ENCODE measurements at places on chromosomes 13 and 19.

GRCh38 chr13:66655847-66656454 is 574.2 kb downstream of the PCDH9 start:
- no peak for DNase-seq

DNA sequence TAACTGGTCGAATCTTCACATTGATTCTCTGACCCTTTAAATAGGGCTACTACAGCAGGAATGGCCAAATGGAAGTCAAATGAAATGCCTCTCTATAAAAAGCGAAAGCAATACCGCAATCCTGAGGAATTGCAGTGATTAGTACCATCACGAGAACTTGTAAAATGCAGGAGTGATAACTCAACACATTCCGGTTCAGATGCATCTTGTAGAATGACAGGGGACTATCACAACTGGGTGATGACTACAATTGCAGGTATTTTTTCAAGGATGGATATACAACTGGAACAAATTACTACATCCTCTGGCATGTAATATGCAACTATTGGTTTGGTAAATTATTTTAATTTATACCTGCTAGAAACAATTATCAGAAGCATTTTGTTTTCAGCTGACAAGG is 140.4 kb downstream of the PCDH20 start:
- DNase-seq: no peak

DNA sequence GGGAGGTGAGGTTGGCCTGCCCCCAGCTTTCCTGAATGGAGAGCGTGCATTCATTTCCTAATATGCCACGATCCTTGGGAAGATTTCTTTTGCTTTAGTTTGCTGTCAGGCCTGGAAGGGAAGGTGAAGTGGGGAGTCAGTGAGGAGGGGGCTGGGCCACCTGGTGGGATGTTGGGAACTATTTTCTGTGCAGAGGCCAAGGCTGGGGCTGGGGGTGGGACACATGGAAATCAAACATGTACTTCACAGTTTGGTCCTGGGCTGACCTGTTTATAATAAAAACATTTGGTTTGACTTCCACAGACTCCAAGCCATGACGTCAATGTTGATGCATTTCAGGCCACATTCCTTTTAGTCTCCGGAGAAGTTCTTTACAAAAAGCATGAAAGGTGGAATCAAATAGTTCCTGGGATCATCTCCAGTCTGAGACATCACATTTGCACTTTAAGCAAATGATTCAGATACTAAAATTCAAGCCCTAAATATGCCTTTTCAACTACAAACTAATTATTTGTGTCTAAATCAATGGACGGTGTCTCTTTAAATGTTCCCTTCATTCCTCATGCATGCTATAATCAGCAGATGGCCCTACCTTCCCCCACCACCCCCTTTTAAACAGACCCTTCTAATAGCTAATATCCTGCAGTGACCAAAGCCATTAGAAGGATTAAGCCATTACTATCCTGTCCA is 41.5 kb upstream of the MEDAG start:
- DNase-seq: no peak

- DNase-seq: no peak
Observed at GRCh38 chr19:37329686-37330085, 41.2 kb upstream of the ZNF527 start.

- no peak for DNase-seq
Observed at GRCh38 chr13:112074139-112074865, 7.4 kb downstream of the SOX1 start.

- DNase-seq: no peak
Observed at GRCh38 chr19:2771786-2772674, 11.0 kb downstream of the SGTA start.

DNA sequence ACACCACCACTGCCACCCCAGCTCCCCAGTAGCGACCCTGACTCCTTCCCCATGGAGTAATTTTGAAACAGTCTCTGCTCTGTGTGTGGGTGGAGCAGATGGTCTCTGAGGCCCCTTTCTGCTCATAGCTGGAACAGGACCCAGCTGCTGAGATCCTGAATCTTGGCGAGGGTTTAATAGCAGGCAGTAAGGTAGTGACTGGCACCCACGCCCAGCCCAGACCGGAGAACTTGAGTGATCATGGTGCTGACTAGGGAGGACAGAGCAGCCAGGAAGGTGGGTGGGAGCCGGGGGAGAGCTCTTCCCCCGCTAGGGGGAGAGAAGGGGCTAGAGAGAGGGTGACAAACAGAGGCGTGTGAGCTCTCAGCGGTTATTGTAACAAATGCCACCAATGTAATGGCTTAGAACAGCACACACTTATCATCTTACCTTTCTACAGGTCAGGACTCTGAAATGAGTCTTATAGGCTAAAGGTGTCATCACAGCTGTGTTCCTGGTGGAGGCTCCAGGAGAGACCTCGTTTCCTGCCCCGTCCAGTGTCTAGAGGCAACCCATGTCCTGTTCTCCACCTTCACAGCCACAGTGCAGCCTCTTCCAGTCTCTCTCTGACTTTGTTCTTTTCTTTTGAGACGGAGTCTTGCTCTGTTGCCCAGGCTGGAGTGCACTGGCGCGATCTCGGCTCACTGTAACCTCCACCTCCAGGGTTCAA is 7.2 kb upstream of the ACER1 start:
- DNase-seq: no peak

DNA sequence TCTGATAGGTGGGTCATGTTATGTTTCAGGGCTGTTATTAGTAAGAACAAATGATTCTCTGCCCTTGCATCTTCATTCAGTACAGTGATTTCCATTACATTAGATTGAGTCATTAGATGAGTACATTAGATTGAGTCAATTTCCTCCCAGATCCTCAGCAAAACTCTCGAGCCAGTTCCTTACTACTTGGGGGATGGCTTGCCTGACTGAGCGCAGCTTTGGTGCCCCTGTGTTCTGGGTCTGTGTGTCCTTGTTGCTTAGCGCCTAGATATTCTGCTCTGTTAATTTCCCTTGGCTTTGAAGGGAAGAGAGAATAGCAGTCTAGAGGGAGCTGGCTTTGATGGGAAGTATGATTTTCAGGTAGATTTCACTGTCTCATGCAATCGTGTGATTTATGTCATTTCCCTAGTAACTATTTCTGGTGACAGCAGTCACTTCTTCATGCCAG is 19.1 kb upstream of the SCEL start:
- no peak for DNase-seq

- DNase-seq: no peak
Observed at GRCh38 chr19:11164296-11164695, 8.7 kb upstream of the SPC24 start.

GRCh38 chr13:77861741-77862140 is 56.9 kb downstream of the EDNRB start:
- no peak for DNase-seq

DNA sequence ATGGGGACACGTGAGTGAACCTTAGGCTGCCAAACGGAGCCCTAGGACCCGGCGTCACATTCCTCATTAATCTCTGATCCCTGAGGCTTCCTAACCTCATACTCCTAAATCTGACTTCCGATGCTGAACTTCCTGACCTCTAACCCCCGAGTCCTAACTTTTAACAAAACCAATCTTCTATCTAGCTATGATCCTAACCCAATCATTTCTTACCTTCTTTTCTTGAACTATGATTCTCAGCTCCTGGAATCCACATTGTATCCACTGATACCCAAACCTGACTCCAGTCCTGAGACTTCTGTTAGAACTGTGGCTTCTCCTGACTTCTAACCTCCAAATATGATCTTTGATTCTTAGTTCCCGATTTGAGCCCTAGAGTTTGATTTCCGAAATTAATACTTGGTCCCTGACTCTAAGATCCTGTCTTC is 447 bp downstream of the NFKBIB start:
- no peak for DNase-seq

GRCh38 chr19:1104311-1105007 is 665 bp downstream of the GPX4 start:
- peak; percentile 51 for DNase-seq

DNA sequence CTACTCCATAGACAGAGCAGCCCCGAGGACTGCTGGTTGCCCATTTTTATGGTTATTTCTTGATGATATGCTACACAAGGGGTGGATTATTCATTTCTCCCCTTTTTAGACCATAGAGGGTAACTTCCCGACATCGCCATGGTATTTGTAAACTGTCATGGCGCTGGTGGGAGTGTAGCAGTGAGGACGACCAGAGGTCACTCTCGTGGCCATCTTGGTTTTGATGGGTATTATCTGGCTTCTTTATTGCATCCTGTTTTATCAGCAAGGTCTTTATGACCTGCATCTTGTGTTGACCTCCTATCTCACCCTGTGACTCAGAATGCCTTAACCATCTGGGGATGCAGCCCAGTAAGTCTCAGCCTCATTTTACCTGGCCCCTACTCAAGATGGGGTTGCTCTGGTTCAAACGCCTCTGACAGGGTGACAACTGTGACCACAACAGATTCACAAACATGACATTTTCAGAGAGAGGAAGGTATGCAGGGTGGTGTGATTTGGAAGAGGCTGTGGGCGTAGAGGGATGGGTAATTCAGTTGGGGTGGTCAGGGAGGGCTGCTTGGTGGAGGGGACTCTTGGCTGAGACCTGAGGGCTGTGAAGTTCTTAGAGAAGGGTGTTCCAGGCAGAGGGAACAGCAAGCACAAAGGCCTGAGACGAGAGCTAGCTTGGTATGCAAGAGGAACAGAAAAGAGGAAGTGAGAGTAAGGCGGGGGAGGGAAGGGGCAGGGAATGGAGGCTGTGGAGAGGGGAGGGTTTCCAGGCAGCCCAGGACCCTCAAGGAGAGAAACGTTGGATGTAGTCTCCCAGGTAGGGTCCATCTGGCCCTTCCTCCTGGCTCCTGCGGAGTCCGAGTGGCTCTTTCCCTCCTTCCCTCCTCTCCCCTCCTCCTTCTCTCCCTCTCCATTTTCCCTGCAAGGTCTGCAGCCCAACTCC is 23.5 kb downstream of the FAM187B start:
- no peak for DNase-seq

GRCh38 chr19:45472563-45473366 is 5.0 kb downstream of the FOSB start:
- DNase-seq: no peak

DNA sequence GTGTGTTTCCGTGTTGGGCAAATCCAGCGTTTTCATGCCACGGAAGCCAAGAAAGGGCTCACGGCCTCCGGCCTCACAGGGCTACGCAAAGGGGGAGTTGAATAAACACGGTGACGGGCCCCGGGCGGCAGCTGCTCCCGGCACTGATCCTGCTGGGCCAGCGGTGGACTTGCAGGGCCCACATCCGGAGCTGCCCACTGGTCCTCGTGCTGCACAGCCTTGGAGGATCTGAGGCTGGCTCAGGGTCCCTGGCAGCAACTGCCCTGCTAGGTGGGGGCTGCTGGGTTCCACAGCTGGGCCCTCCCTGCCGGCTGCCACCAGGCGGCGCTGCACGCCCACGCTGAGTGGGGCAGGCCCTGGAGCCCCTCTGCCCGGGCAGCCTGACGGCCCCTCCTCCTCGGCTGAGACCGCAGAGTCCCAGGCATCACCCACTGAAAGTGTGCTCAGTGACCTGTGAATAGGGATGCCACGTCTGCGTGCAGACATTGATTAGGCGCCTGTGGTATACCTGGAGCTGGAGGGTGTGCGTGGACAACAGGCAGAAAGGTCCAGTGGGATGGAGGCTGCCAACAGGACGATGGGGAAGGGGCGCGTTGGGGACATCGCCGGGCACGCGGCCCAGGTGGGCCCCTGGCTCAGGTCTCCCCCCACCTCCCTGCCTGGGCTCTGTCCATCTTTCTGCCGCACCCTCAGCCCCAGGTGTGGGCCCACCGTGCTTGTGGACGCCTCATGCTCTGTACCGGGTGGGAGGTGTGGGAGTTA is 5.3 kb upstream of the HCN2 start:
- no peak for DNase-seq

GRCh38 chr19:19406878-19407632 is 1.6 kb downstream of the GATAD2A start:
- DNase-seq: peak; percentile 25

DNA sequence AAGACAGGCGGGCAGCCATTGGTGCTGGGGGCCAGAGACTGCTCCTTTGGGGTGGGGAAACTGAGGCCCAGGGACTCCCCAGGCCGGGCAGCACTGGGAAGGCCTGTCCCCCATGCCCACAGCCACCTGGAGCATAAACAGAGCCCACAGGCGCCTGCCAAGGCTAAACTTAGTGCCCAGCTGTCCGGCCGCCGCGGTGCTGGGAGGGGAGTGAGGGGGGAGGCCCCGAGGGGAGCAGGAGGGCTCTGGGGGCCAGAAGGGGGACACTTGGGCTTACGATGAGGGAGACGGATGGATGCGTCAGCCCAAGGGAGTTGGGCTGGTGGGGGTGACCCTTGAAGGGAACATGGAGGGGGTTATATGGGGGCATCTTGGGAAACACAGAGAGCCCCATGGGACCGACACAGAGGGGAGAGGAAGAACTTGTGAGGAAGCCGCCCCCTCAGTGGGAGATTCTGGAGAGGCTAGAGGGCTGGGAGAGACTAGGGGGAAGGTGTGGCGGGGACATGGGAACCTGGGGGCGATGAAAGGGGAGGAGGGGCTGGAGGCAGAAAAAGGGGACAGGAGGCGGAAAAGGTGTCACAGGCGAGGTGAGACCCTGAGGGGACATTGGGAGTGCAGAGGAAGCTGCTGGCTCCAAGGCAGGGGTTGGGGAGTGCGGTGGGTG is 2.2 kb downstream of the CERS1 start:
- DNase-seq: no peak

DNA sequence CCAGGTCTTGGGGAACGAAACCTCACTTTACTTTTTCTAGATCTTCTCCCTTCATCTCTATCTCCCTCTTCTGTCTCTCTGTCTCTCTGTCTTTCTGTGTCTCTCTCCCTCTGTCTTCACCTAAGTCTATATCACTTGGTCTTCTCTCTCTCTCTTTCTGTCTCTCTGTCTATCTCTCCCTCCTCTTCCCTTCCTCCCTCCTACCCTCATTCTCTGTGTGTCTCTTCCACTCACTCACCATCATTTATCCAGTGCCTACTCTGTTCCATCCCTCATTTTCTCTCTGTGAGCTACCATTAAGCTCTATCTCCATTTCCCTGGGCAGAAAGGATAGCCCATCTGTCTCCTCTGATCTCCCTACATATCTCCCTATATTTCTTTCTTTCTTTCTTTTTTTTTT is 32.2 kb upstream of the FBL start:
- DNase-seq: no peak

DNA sequence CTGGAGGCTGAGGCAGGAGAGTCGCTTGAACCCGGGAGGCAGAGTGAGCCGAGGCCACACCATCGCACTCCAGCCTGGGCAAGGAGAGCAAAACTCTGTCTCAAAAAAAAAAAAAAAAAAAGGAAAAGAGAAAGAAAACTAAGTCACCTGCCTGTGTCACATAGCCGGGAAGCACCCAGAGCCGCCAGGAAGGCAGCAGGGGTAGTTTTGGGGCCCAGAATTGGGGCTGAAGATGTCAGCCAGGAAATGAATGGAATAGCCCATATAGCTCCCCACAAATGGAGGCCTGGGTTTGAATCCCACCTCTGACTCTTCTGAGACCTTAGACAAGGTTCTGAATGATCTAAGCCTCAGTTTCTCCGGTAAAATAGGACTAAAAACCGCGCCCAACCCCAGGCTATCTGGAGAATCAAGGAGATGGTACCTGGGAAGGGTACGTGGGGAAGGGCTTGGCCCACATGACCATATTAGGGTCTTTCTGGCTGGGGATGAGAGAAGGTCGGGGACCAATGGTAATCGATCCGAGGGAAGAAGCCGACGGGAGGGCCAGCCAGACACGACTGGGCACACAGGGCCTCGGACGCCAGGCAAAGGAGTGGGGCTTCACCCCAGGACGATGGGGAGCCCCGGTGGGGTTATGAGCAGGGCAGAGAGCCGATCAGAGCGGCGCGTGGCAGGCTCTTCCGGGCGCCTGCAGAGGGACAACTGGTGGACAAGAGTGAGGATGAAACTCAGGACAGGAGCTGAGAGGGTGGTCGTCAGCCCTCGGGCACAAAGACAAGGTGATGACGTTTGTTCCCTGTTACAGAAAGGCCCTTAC is 14.4 kb downstream of the CCDC124 start:
- no peak for DNase-seq

Measured in NK-92 treated with Interleukin-12 subunit alpha and Interleukin-12 subunit beta, amount 100 ng/mL, for 24 hours (cell line).